Activated effector memory CD4-positive, alpha-beta T cell treated with Interleukin-2 at 50 U/mL for 16 hours (primary cell): ENCODE measurements at places on chromosomes 4 and X.

- DNase-seq: no peak
Measured at GRCh38 chr4:89837385-89837992, 528 bp upstream of the SNCA start.

- DNase-seq: no peak
Measured at GRCh38 chr4:33025236-33025635, 2305.1 kb downstream of the PCDH7 start.

DNA sequence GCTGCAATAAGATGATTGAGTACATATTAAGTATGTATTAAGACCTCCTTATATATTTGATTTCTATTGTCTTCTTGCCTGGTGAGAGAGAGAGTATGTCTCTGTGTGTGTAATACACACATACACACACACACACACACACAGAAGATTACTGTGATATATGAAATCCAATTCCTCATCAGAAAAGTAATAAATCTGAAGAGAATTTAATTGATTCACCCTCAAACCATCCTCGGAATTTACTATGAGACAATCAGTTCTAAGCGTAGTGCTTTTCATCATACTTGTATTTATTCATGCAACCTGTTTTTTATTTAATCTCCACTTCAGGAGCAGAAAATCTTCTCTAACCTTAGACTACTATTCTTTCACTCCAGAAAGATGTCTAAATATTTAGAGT lies 62.3 kb upstream of the TLL1 start:
- DNase-seq: no peak

- DNase-seq: peak; percentile 43
Measured at GRCh38 chr4:82430964-82431745, 765 bp downstream of the ENOPH1 start.

DNA sequence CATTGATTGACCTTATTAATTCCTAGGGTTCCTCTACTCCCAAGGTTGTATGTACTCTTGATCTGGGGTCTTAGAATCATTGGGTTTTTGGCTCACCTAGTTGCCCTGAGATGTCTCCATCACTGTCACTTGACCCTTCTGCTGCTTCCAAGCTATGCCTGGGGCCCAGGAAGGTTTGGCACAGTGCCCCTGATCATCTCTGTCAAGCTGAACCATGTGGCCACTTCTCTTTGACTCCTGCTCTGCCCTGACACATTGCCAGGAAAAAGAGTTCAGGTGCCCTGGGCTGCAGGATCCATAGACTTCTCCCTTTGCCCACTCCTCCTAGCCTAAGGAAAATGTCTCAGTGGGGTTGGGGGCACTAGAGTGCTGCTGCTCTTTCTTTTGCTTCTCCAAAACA lies 3.9 kb upstream of the CHST7 start:
- no peak for DNase-seq

DNA sequence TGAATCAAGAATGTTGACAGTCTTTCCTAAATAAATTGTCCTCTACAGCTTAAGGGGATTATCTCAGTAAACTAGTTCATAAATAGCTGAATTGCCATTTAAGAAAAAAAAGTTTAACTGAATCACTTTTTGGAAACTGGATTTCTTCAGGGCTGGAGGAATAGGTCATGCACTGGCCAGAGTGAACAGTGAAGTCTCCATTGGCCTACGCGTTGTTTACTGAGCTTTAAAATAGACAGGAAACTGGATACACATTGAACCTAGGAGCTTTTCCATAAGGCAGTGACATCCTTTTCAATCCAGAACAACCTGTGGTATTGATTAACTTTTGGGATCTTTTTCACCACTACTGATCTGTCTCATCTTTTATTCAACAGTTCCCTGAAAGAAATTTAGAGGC lies 58.0 kb downstream of the COL4A6 start:
- DNase-seq: no peak

GRCh38 chr4:38993683-38994082 lies 38.5 kb downstream of the TMEM156 start:
- no peak for DNase-seq

DNA sequence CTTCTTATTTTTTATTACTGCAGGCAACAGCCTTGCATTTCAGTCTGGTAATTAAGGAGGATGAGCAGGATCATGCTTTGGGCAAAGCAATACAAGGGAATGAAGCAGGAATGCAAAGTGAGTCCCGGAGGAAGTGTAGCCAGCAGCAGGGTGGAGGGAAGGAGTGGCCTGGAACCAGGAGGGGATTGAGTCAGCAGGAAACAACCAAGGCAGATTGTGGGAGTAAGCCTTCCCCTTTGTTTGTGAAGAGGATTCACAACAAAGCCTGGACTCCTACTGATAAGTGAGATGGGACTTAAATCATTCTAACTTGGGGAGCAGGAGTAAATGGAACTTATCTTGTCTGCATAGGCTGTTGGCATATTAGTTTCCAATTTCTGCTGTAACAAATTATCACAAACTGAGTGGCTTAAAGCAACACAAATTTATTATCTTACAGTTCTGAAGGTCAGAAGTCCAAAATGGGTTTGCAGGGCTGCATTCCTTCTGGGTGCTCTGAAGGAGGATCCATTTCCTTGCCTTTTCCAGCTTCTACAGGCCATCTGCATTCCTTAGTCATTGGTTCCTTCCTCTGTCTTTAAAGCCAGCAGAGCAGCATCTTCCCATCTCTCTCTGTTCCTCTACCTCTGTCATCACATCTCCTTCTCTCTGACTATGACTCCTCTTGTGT lies 93.2 kb upstream of the AP1S2 start:
- DNase-seq: no peak

- DNase-seq: no peak
Measured at GRCh38 chr4:84263415-84263814, 235.7 kb downstream of the NKX6-1 start.

DNA sequence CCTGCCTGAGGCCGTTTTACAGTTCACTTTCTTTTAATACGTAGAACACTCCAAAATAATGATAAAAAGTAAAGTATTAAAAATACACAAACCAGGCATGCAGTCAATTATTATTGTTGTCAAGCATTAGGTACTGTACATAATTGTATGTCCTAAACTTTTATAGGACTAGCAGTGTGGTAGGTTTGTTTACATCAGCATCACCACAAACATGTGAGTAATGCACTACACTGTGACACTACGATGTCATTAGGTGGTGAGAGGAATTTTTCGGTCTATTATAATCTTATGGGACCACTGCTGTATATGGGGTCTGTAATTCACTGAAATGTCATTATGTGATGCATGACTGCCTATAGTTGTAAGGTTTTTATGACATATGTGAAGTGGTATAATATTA lies 149.5 kb upstream of the SH3RF1 start:
- no peak for DNase-seq

- no peak for DNase-seq
Measured at GRCh38 chr4:20572976-20573375, 127.3 kb upstream of the PACRGL start.

DNA sequence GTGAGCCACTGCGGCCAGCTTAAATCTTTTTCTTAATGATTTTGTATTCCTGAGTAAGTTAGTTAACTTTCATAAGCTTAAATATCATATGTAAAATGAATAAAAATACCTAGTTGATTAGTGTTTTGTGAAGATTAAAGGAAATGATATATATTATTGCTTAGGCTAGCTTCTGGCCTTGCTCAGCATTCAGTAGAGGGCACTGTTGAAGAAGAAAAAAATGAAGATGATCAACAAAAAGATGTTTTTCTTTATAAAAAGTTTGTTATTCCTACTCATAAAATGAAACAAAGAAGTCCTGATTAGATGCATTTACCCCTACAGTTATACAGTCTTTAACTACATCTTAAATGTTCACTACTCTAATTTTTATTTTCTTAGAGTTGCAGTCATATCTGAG lies 797.7 kb downstream of the RAPGEF2 start:
- DNase-seq: no peak

- no peak for DNase-seq
Measured at GRCh38 chrX:150767475-150768131, 74.4 kb downstream of the MTMR1 start.

DNA sequence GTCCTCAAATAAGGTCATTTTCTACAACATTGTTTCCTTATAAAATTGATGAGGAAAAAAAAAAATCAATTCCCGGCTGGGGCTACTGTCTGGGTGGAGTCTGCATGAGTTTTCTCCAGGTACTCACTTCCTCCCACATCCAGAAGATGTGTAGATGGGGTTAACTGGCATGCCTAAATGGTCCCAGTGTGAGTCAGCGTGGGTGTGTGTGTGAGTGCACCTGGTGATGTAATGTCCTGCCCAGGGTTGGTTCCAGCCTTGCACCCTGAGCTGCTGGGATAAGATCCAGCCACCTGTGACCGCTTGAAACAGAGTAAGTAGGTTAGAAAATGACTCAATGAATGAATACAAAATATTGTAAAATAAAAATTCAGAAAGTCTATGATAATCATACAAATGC lies 11.1 kb downstream of the USP26 start:
- DNase-seq: no peak

- no peak for DNase-seq
Measured at GRCh38 chr4:112516471-112517066, 589 bp upstream of the NEUROG2 start.

DNA sequence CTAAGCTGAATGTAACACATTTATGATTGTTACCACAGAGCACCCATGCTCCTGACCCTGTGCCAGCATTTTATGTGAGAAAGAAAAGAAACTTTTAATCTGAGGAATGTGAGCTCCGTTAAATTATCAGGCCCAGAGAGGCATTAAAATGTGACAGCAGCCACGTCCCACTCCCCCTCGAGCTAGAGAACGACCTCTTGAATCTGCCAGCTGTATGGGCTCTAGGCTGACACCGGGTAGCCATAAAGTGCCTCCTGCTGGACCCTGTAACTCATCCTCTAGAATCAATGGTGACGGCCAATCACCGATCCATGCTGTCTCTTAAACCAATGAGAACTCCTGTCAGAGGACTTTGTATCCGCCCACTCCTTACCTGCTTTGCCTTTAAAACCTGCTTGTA lies 110.2 kb upstream of the ADRA2C start:
- no peak for DNase-seq

- DNase-seq: no peak
Measured at GRCh38 chr4:88975958-88976774, 80.8 kb downstream of the FAM13A start.

DNA sequence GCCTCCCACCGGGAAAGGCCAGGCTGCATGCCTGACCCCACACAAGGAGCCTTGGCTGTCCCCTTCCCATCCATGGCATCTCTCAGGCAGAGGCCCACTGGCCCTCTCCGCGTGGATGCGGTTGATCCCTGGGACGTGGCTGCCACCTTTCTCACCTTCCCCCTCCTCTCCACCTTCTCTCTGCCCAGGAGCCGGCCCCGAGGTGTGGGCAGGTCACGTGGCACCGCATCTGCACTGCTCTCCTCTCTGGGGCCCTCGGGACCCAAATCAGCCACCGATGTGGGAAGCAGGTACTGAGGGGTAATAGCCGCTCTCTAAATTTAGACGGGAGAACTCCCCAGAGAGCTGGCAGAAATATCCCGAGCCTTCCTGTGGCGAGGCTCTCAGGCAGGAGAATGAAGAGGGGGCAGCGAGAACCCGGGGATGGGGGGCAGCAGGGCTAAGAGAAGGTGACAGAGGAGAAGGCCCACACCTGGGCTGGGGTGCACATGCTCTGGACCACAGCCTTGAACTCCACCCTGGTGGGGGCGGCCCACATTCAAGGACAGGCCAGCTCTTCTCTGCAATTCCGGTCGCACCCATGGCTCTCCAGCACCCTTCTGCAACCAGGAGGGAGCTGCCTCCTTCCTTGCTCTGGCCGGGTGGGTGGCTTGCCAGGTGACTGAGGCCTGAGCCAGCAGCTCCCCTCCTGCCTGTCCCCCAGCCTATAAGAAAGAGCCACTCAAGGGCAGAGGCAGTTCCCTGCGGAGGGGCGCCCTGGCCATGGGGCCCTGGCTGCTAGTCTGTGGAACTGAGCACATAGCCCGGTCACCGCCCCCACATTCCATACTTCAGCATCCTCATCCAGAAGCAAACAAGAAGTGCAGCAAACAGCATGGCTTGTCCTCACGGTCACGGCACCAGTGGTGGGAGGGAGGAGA lies 9.6 kb upstream of the DUSP9 start:
- no peak for DNase-seq

GRCh38 chr4:2932951-2933565 lies 30.1 kb downstream of the NOP14 start:
- DNase-seq: no peak

GRCh38 chrX:74009041-74009440 lies 294.9 kb upstream of the ZCCHC13 start:
- DNase-seq: no peak

- no peak for DNase-seq
Measured at GRCh38 chrX:13126775-13127174, 82.4 kb upstream of the FAM9C start.

DNA sequence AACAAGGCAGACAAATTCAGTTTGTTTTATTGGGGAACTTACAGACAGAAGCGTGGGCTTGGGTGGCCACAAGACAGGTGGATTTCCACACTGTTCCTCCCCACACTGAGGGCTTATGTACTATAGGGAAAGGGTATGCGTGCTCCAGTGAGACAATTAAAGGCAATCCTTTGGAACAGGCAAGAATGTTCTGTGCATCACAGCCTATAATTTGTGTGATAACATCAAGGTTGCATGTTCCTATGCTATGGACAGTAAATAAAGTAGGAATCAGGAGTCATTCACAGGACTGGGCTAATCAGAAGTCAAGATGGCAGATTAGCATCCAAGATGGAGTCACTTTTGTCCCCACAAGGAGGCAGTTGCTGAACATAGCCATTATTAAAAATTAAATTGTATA lies 84.6 kb upstream of the TRIM2 start:
- DNase-seq: no peak

GRCh38 chr4:129532573-129532972 lies 436.6 kb downstream of the C4orf33 start:
- no peak for DNase-seq

DNA sequence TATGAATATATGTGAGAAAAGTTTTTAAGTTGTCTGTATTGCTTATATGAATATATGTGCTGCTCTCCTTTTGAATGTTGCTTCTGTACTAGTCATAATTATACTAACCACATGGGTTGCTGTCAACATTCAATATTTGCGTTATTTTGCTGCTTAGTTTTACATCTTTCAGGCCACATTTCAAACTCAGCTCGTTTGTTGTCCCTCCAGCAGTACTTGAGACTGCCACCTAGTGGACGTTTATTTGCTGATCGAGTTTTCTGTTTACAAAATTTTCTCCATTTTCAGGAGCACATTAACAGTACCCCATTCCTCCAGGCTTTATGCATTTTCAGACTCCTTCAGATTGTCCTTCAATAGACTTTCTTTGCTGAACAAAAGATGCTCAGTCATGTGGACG lies 75.8 kb downstream of the NUDT11 start:
- DNase-seq: no peak

- DNase-seq: no peak
Measured at GRCh38 chrX:113929004-113929403, 654.9 kb upstream of the HTR2C start.

GRCh38 chrX:136847874-136848273 lies 32.7 kb downstream of the RBMX start:
- DNase-seq: no peak

- no peak for DNase-seq
Measured at GRCh38 chr4:112253382-112254000, 21.9 kb downstream of the AP1AR start.

DNA sequence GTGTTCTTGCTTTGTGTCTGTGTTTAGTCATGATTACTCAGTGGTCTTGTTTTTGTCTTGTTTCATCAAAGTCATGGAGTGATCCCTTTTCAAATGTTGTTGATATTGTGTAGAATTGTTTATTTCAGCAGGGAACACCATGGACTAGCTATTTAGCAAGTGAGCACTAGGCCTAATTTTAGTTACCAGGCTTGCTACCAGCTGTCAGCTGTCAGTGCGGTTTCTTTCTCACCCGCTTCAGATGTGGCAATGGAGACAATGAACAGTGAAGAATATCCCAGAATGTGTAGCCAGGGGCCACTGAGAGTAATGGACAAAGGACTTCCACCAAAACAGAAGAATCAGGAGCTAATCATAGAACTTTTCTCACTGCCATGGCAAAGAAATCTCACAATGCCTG lies 432.8 kb upstream of the FMR1 start:
- no peak for DNase-seq
